AG04449 (cell line): ENCODE measurements at places on chromosomes 13 and 19.

- DNase-seq, result peak; percentile 46
These were observed 19.1 kb downstream of the KLF12 start for GRCh38 chr13:74115133-74115532.

GRCh38 chr13:100197591-100198365, 108.9 kb downstream of the PCCA start:
- no peak for DNase-seq

DNA sequence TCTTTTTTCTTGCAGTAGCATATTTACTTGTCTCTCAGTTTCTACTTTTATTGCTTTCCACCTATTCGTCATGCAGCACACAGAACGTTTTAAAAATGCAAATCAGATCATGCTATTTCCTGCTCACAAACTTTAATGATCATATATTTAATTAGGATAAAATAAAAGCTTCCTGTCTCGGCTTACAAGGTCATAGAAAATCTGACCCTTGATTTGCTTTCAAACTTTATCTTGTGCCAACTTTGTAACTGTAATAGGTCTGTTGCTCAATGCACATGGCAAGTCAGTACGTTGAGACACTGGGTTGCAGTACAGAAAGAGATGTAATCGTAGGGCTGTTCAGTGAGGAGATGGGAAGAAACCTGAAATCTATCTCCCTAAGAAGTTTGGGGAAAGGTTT, 95.6 kb upstream of the CSNK1A1L start:
- no peak for DNase-seq

- DNase-seq, result no peak
These were observed at the start of gene CERS4 for GRCh38 chr19:8208922-8209461. Gene CERS4 (plus strand): TSS chr19:8209370. CDS start chr19:8251077, 41,707 bp downstream.

- no peak for DNase-seq
These were observed 149.8 kb upstream of the SLITRK1 start for GRCh38 chr13:84032116-84032515.

- no peak for DNase-seq
These were observed 40.9 kb downstream of the RAB20 start for GRCh38 chr13:110520431-110521295.

- DNase-seq, result peak; percentile 23
These were observed 3.7 kb downstream of the ZNF136 start for GRCh38 chr19:12166626-12167025.

DNA sequence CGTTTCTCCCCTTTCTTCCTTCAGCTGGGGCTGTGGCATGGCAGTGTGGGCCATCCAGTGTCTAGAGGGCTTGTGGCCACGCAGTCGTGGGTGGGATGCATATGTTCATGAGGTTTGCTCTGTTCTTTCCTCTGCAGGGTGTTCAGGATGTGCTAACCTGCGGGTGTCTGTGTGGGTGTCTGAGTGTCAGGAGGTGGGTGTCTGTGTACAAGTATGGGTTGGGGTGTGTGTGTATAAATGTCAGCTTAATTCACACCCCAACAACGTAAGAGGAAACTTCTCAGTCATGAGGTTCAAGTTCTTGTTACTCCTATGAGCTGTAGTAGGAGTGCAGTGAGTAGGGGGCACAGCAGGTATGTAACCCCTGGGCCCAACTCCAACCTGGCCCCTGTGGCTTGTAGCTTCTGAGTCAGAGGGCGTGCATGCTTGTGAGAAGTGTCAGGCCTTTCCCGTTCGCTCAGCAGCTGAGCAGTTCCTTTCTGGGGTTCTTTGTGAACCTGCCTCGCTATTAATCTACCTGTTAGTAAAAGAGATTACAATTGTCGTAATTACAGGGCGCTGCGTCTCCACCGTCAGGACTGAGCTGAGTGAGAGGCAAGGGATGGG, 49.1 kb downstream of the NFIX start:
- DNase-seq, result no peak

GRCh38 chr19:55230329-55230728, 1.8 kb upstream of the TMEM86B start:
- no peak for DNase-seq

GRCh38 chr19:35109395-35110112, 6.1 kb upstream of the FXYD3 start:
- no peak for DNase-seq

DNA sequence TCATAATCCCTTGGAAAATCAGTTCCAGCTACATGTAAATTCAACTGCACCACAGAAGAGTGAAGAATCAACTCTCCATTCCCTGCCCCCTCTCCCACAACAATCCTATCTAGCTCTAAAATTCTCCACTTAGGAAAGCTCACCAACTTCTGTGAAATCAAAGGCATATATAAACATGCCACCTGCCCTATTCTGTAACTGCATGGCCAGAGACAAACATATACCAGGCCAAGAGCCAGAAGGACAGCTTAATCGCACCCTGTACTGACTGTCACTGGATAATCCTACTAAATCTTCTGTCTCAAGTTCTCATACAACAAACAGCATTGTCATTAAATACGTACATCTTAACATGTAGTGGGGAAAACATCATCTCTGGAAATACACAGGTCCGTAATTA, 58.2 kb upstream of the EEF1AKMT1 start:
- DNase-seq, result no peak

DNA sequence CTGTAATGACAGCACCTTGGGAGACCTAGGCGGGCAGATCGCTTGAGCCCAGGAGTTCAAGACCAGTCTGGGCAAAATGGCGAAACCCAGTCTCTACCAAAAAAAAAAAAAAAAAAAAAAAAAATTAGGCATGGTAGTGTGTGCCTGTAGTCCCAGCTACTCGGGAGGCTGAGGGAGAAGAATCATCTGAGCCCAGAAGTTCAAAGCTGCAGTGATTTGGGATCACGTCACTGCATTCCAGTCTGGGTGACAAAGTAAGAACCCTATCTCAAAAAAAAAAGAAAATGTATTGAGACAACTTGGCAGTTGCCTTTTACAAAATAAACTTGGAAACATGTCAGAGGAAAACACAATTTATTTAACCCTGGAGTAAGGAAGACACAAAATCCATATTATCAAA, 26.8 kb downstream of the RBM26 start:
- no peak for DNase-seq

DNA sequence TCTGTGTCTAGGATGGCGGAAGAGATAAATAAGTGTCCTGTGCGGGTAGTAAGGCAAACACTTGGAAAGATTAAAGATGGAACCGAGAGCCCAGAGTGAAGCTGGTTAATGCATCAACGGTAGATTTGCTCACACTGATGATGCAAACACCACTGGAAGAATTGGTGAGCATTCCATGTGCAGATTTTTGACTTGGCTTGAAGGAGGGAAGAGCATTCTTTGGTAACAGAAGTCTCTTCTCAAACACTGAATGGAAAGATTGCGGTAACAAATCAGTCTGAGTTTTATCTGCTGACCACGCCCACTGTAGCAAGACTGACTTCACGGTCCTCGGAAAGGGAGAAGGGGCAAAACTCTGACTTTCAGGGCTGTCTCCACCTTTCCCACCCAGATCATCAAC, 112.5 kb downstream of the COL4A1 start:
- DNase-seq, result no peak

- no peak for DNase-seq
These were observed 25.3 kb downstream of the RAP2A start for GRCh38 chr13:97459215-97459777.

DNA sequence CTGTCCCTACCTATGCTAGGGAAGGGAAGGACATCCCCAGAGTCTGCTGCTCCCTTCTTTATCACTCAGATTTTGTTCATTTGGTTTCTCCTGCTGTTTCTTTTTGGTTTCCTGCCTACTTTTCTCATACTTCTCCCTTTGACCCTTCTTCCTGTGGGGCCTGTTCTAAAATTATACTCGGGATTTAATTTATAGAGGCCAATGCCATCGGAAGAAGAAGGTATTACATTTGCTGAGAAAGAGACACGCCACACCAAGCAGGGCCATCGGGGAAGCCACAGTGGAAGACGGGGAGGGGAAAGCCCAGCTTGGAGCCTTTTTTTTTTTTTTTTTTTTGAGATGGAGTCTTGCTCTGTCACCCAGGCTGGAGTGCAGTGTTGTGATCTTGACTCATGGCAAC, 46.8 kb upstream of the FARP1 start:
- DNase-seq, result no peak

GRCh38 chr13:42602906-42603305, 29.0 kb downstream of the TNFSF11 start:
- DNase-seq, result no peak
